Pons (tissue), 1 donor: ENCODE measurements at places on chromosomes 2 and 18.
A peak's percentile ranks its signal among the peaks of the same experiment; 100 is the strongest.

- DNase-seq: no peak
These were observed 96.9 kb upstream of the CTAGE1 start for GRCh38 chr18:22514655-22515054.

- no peak for DNase-seq
These were observed 36.2 kb downstream of the NDUFAF7 start for GRCh38 chr2:37267685-37268084.

GRCh38 chr2:16261791-16262190 is 321.4 kb downstream of the MYCN start:
- DNase-seq: no peak

GRCh38 chr2:11748018-11748860 is 1.8 kb downstream of the LPIN1 start:
- DNase-seq: no peak

DNA sequence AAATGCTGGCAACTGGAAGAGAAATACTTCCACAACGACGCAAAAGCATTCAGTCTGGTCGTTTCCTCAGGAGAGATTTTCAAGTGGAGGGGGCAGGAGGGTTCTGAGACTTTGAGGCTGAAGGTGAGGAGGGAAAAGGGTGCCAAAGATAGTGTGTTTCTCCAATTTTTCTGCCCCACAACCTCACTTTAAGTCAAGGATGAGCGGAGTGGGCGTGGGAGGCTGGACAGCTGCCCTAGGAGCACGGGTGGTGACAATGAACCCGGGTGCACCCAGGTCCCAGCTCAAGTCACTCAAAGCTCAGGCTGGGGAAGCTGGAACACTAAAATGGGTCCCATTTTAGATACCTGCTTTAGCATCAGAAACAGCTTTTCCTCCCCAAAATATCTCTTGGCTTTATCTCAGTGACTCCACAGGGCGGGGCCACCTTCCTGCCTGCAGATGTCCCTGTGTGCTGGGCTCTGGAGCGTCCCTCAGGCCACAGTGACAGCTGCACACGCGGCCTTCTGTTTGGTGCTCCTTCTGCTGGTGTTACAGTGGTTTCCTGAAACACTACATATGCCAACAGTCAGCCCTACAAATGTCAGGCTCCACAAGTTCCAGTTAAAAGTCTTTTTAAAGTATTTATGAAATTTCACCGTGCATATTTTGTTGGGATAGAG is 1.4 kb upstream of the MBP start:
- peak; percentile 54 for DNase-seq

GRCh38 chr2:205556841-205557539 is 125.3 kb upstream of the NRP2 start:
- no peak for DNase-seq

DNA sequence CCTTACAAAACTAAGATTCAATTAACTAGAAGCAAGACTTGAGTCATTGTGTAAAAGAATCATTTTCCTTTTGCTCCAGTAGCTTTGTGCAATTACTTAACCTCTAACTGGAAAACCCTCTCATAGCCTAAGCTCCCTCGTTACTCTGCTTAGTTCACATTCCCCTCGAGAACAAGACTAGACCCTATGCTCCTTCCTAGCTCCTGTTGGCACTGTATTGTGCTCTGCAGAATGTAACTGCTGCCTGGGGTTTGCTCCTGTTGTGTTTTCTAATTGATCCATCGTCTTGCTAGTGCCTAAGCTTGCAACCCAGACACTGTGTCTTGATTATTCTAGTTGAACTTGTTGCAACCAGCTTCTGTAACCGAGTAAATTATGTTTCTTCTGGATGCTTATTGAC is 347.0 kb downstream of the ZNF804A start:
- no peak for DNase-seq

GRCh38 chr2:105181282-105181681 is 60.3 kb upstream of the GPR45 start:
- DNase-seq: no peak

DNA sequence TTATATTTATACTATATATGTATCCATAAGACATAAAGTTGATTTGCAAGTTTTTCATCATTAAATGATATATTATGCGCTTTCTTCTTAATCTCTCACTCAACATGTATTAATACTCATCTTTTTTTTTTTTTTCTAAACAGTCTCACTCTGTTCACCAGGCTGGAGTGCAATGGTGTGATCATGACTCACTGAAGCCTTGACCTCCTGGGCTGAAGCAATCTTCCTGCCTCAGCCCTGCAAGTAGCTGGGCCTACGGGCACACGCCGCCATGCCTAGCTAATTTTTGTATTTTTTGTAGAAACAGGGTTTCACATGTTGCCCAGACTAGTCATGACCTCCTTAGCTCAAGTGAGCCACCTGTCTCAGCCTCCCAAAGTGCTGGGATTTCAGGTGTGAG is 51.4 kb upstream of the MAP4K3 start:
- no peak for DNase-seq

DNA sequence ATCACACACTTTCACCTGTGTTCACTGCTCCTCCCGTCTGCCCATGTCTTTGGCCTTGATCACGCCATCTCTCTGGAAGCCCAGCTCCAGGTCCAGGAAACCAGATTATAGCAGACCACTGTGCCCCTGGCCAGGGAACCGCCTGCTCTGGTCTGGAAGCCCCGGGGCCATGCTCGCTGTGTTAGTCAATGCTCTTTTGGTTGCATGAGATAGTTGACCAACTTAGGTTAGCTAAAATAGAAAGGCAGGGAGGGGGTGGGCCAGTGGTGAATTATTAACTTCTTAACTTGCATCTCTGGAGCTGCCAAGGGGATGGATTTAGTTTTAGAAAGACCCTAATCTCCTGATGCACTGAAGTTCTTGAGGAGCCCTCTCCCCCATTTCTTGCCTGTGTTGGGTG is 232.7 kb downstream of the AGAP1 start:
- DNase-seq: no peak

- DNase-seq: no peak
These were observed 25.3 kb downstream of the GNAL start for GRCh38 chr18:11714244-11714918.

GRCh38 chr2:217150236-217150635 is 290.4 kb upstream of the TNP1 start:
- DNase-seq: no peak

GRCh38 chr2:171226461-171226860 is 65.8 kb upstream of the TLK1 start:
- no peak for DNase-seq

DNA sequence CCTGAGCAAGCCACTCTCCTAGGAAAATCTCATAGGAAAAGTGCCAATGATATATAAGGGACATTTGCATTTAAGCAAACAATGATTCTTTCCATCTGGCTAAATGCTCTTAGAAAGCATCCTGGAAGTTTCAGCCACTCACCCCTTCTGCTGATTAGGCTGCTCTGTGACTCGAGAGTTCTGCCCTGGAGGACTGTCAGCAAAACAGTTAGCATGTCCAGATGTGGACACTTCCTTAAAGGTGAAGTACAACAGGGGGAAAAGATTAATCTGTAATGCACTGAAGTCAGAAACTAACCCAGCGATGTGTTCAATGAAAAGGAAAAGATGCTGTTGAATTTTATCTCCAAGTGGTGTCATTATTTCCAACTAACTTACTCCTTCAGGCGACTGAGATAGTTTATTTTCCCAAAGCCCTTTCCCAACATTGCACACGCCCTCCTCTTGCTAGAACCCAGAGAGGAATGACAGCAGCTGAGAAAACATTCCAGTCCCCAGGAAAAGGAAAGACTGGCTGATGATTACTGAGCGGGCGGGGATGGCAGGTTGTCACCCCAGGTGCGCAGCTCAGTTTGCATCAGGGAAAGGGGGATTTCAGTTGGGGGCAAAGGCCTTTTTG is 214.0 kb downstream of the SS18 start:
- no peak for DNase-seq

GRCh38 chr2:235716875-235717496 is 223.1 kb downstream of the AGAP1 start:
- peak; percentile 82 for DNase-seq

- no peak for DNase-seq
These were observed 14.2 kb downstream of the ESPNL start for GRCh38 chr2:238114331-238114841.

GRCh38 chr2:208847651-208848050 is 441.1 kb downstream of the PTH2R start:
- DNase-seq: no peak

- DNase-seq: peak; percentile 12
These were observed 46.8 kb upstream of the CDH7 start for GRCh38 chr18:65704046-65704445.

- DNase-seq: no peak
These were observed 847 bp downstream of the SERPINE2 start for GRCh38 chr2:224038049-224038829.

GRCh38 chr2:152453129-152453911 is 118.3 kb downstream of the FMNL2 start:
- peak; percentile 97 for DNase-seq

DNA sequence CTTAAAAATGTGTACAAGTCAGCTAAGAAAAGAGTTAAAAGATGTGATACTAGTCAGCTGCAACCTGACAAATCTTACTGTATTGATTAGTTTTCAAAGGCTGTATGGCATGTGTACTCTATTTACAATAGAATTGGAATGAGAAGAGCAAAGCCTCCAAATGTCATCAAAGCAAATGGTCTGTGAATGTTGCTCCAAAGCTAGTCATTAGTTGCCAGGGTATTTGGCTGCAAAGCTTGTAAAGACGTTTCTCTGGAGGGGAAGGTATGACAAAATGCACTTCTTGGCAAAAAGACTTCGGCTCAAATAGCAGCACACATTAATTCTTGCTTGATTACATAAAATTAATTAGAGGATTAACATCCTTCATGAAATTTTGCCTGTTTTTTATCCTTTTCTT is 59.3 kb downstream of the ETAA1 start:
- DNase-seq: no peak

DNA sequence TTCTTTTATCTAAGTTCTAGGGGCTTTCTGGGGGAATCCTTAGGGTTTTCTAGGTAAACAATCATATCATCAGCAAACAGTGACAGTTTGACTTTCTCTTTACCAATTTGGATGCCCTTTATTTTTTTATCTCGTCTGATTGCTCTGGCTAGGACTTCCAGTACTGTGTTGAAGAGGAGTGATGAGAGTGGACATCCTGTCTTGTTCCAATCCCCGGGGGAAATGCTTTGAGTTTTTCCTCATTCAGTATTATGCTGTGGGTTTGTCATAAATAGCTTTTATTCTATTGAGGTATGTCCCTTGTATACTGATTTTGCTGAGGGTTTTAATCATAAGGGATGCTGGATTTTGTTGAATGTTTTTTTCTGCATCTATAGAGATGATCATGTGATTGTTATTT is 549.5 kb downstream of the EPHA4 start:
- no peak for DNase-seq

DNA sequence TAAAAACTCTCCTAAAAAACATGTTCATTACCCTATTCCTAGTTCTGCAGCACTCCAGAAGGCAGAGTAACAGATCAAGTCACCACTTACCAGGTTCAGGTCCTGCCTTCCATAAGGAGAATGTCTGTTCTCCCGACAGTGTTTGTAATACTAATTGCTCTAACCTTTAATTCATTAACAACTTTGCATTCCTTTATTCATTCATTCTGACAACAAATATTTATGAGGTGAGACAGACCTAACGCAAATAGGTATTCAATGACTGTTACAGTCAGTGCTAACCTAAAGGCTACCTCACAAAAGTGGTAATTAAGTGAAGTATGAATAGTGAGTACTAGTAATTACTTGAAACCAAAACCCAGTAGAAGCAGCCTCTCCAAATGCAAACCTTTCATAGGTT is 224.0 kb downstream of the AFF3 start:
- no peak for DNase-seq

DNA sequence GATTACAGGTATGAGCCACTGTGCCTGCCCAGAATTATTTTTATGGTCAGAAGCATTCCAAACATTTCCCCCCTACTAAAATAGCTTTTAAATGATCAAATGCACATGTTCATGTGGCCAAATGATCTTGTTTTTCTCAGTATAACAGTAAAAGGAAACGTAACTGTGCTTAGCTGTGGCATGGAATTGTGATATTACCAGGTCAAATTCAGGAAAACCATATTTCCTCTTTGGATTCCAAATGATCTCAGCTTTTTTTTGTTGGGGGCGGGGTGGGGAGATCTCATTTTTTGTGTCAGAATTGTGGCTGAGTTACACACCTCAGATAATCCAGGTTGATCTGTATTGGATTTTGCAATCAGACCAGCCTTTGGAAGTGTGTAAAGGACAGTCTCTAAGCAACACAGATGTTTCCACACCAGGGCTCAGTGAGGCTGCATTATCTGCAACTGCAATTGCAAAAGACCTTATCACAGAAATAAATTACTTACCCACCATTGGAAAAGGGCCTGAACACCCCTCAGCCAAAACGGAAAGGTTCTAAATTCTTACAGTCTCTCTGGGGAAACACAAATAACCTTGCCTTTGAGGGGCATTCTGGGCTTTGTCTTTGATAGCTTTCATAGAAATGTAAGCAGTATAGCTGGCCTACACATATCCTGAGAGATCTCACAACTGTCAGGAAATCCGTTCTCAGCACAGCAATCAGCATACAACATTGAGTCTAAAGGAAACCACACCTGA is 8.4 kb downstream of the CASP10 start:
- DNase-seq: peak; percentile 24

- DNase-seq: no peak
These were observed 40.7 kb downstream of the SLC9A2 start for GRCh38 chr2:102660070-102660469.

- peak; percentile 70 for DNase-seq
These were observed 2.8 kb upstream of the CTDSP1 start for GRCh38 chr2:218396688-218397462.

DNA sequence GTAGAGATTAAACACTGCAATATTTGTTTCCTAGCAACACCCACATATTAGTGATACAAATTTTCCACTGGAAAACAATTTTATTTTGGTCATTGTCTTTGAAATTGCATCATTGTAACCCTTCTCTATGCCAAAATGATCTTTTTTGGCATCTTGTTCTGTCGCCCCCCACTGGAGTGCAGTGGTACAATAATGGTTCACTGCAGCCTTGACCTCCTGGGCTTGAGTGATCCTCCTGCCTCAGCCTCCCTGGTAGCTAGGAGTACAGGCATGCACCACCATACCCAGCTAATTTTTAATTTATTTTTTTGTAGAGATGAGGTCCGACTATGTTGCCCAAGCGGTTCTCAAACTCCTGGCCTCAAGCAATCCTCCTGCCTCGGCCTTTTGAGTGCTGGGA is 117.4 kb downstream of the PIK3C3 start:
- DNase-seq: no peak
